ENCODE measurements at places on chromosomes 4 and X.

DNA sequence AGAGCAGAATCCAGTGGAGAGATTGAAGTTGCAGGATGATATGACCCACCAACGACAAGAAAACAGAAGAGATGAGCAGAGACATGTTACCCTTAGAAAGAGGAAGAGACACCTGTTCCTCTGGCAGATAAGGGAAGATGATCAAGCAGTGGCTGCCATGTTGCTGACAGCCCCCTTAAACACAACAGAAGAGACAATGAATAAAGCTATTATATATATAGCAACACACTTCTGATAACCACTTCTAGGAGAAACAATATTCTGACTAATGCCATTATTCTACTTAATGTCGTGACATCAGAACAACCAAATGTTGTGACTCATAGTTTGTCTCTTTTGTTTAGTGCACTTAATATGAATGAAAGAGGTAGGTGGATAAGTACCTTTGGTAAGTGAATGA lies 44.9 kb downstream of the SH3RF1 start:
- H3K4me3 ChIP-seq = no peak overlapping the region
- no peaks in the 10 kb centered on the region for H3K27me3 ChIP-seq
- H3K27ac ChIP-seq = no peak overlapping the region
- no peak for DNase-seq
- no peaks in the 10 kb centered on the region for H3K36me3 ChIP-seq

GRCh38 chrX:131942034-131942433 lies 81.1 kb upstream of the STK26 start:
- H3K4me3 ChIP-seq = no peak overlapping the region
- 0 out of 2 replicates have a peak, but pooled peaks cover 4% of the 10 kb centered on the region for H3K4me1 ChIP-seq
- H3K27ac ChIP-seq = no peak overlapping the region
- no peaks in the 10 kb centered on the region for H3K27me3 ChIP-seq

DNA sequence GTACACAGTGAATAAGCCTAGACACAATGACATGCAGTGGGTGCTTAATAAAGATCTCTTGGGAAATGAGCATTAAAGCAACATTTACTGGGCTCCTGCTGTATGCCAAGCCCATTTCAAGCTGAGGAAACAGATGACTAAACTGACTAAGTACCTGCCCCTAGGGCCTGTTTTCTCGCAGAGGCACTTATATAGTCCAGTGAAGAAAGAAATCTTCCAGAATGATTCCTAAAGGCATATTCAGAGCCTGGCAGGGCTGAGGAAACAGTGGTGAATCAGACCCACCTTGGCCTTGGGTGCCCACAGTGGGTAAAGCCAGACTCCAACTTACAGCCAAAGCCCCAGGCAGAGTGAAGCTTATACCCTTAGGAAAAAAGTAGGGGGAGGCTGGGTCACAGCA lies 22.0 kb upstream of the S100P start:
- peaks cover 29% of the 10 kb centered on the region for H3K4me1 ChIP-seq
- H3K27me3 ChIP-seq = no peaks in the 10 kb centered on the region
- H3K36me3 ChIP-seq = peaks cover 19% of the 10 kb centered on the region
- no peak overlapping the region for H3K4me3 ChIP-seq
- no peak for DNase-seq

DNA sequence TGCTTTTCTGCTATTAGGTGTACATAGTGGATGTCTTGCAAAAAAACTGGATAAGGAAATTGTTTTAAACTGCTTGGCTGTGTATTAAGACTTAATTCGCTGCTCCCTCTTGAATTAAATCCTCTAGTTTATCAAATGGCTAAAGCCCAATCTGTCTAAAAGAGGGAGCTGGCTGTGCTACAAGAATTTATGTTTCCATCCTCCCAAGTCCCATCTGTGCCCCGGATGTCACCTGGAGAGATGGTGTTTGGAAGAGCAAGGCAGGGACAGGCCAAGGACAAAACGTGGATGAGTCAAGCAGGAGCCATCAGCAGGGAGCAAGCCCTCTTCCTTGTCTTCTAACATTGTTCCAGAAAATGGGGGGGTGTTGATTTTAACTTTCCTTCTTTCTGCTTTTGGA lies 171.3 kb upstream of the LCORL start:
- DNase-seq = no peak
- peaks cover 7% of the 10 kb centered on the region for H3K27me3 ChIP-seq
- H3K27ac ChIP-seq = no peak overlapping the region
- no peaks in the 10 kb centered on the region for H3K36me3 ChIP-seq
- H3K4me3 ChIP-seq = no peak overlapping the region

GRCh38 chrX:47749185-47749967 lies 87.3 kb upstream of the ZNF81 start:
- no peaks in the 10 kb centered on the region for H3K36me3 ChIP-seq
- H3K4me1 ChIP-seq = no peaks in the 10 kb centered on the region
- H3K27ac ChIP-seq = no peak overlapping the region
- no peak overlapping the region for H3K4me3 ChIP-seq
- no peaks in the 10 kb centered on the region for H3K27me3 ChIP-seq

DNA sequence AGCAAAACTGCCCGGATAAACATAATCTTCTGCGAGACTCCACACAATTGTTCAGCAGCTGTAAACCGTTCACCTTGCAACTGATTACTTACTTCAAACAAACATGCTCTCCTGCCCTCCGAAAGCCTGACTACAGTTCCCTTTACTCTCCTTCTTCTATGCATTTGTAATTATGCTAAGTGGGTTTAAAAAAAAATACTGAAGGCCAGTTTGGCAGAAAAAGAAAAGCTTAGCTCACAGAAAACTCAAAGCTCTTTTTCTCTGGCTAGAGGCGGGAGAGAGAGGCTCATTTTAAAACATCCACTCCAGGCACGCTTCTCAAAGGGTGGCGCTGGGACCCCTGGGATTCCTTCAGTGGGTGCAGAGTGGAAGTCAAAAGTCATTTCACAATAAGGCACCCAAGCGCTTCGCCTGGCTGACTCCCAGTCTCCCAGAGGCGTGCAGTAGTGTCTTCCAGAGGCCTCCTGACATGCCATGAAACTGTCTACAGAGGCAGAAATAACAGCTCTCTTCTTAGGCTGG lies 1.9 kb downstream of the DHRSX start:
- H3K27me3 ChIP-seq = no peaks in the 10 kb centered on the region
- peaks cover 32% of the 10 kb centered on the region for H3K4me1 ChIP-seq
- peaks cover 14% of the 10 kb centered on the region for H3K36me3 ChIP-seq
- DNase-seq = no peak
- peak overlapping the region; percentile 80 for H3K27ac ChIP-seq

DNA sequence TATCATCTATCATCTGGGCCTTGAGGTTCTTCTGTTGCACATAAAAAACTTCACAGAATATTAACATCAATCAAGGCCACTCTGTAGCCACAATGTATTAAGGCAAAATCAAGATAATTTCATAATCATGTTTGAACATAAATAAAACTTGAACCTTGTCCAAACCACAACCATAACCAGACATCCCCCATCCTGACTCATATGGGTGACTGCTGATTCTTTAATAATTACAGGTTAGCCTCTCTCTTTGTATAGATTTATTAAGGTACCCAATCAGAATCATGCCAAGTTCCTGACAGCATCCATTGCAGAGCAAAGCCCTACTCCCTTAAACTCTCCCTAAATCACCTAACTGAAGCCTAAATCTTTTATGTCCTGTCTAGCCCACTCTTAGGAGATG lies 16.7 kb upstream of the AREG start:
- no peak overlapping the region for H3K4me3 ChIP-seq
- H3K27me3 ChIP-seq = no peaks in the 10 kb centered on the region
- no peak overlapping the region for H3K27ac ChIP-seq

DNA sequence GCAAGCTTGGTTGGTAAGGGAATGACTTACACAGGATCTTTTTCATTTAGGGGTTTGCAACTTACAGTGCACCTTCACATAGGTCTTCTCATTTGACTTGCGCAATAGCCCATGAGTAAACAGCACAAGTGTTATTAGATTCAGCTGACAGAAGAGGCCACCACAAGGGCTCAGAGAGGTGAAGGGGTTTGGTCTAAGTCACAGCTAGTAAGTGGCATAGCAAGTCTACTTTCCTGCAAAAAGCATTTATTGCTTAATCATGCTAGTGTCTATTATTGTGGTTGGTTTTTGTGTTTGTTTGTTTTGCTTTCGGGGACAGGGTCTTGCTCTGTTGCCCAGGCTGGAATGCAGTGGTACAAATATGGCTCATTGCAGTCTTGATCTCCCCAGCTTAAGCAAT lies 83.3 kb downstream of the SPRY1 start:
- no peak for DNase-seq
- no peaks in the 10 kb centered on the region for H3K27me3 ChIP-seq
- H3K36me3 ChIP-seq = no peaks in the 10 kb centered on the region
- no peak overlapping the region for H3K4me3 ChIP-seq

- H3K27me3 ChIP-seq = no peaks in the 10 kb centered on the region
- no peak overlapping the region for H3K27ac ChIP-seq
- H3K4me3 ChIP-seq = no peak overlapping the region
- H3K36me3 ChIP-seq = no peaks in the 10 kb centered on the region
- no peaks in the 10 kb centered on the region for H3K4me1 ChIP-seq
These were observed 28.7 kb downstream of the DOK7 start for GRCh38 chr4:3491681-3492405.

DNA sequence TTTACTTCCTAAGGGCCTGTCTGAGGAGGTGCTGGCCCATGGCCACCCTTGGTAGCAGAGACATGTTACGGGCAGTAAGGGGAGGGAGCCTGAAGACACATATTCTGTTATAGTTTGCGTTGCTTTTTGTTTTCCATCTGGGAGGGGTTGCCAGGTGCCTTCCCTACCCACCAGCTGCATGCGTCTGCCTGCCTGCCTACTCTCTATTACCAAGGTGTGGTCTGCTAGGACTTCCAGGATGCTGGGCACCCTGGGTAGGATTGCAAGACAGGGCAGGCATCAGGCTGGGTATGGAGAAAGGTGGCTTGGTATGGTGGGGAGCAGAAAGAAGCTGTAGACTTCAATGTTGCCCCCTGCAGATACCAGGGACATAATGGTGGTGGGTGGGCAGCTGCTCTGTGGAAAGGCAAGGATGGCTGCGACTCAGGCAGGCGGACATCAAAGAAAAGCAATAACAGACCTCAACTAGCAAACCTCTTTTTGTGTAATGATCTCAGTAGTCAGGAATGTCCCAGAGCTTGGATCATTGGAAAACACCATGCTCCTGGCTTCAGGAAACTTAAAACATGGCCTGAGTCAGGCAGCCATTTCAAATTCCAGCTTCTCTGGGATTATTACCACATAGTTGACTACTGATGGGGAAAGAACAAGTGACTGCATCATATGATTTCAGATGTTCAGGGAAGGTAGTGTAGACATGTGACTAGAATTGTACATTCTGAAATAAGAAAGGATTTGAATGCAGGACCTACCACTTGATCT lies 67.8 kb downstream of the HOPX start:
- H3K4me3 ChIP-seq = no peak overlapping the region
- H3K27ac ChIP-seq = no peak overlapping the region
- H3K36me3 ChIP-seq = no peaks in the 10 kb centered on the region
- H3K27me3 ChIP-seq = peaks cover 2% of the 10 kb centered on the region

GRCh38 chr4:10074767-10075105 lies 41.9 kb downstream of the WDR1 start:
- H3K4me3 ChIP-seq = no peak overlapping the region
- peaks cover 66% of the 10 kb centered on the region for H3K36me3 ChIP-seq
- no peaks in the 10 kb centered on the region for H3K4me1 ChIP-seq
- DNase-seq = no peak

DNA sequence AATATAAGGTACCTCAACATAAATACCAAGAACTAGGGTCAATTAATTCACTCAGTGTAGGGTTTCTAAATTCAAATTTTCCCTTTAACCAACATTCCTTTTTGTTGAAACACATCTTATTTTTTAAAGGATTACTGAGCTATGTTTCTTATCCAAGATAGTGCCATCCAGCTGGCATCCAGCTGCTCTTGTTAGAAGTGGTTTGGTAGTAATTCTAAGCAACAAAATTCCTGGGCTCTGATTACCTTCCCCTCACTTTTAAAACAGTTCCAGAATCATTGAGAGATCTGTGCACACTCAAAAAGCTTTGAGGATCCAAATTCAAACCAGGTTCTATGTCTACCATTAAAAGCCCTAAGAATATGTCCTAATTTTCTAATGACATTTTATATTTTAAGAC lies 583.7 kb downstream of the TRIML1 start:
- DNase-seq = no peak
- H3K36me3 ChIP-seq = no peaks in the 10 kb centered on the region
- no peak overlapping the region for H3K27ac ChIP-seq
- H3K27me3 ChIP-seq = no peaks in the 10 kb centered on the region
- H3K4me1 ChIP-seq = no peaks in the 10 kb centered on the region
- no peak overlapping the region for H3K4me3 ChIP-seq

DNA sequence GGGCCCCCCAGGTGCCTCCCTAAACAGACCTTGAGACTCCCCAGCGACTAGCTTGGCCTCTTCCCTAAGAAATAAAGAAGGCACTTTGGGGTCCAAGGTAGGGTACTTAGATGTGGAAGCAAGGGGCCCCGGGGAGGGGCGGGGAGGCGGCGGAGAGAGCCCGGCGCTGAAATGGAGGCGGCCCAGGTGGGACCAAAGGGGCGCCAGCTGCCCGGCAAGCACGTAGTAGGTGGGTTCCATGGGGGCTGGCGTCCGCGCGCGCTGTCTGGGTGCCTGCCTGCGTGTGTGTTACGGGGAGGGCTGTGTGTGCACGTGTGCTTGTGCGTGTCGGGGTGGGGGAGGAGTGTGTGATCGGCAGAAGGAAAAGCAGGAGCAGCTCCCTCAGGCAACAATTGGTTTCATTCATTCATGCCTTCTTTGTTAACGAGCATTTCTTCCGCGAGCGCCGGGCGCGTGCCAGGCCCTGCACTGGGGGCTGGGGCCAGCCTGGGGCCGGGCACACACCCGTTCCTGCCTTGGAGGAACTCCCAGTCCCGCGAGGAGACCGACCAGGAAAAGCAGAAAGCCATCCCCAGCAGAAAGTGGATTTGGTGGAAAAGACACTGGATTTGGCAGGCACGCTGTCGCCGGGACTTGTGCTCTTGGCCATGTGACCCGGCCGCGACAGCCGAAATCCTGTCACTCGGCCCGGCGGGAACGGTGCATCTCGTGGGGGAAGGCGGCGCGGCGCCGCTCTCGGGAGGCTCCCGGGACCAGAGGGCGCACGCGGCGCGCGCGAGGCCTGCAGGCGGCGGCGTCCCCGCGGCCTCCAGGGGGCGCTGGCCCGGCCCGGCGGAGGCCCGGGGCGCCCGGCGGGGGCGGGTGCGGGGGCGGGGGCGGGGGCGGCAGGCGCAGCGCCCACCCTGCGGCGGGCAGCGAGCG lies 3.3 kb upstream of the DUSP9 start:
- no peak overlapping the region for H3K27ac ChIP-seq
- H3K4me1 ChIP-seq = peaks cover 6% of the 10 kb centered on the region
- H3K36me3 ChIP-seq = no peaks in the 10 kb centered on the region

GRCh38 chr4:163554870-163555465 lies 60.5 kb downstream of the TMA16 start:
- DNase-seq = no peak
- H3K4me1 ChIP-seq = no peaks in the 10 kb centered on the region
- no peak overlapping the region for H3K4me3 ChIP-seq
- no peaks in the 10 kb centered on the region for H3K27me3 ChIP-seq
- no peak overlapping the region for H3K27ac ChIP-seq
- H3K36me3 ChIP-seq = no peaks in the 10 kb centered on the region

DNA sequence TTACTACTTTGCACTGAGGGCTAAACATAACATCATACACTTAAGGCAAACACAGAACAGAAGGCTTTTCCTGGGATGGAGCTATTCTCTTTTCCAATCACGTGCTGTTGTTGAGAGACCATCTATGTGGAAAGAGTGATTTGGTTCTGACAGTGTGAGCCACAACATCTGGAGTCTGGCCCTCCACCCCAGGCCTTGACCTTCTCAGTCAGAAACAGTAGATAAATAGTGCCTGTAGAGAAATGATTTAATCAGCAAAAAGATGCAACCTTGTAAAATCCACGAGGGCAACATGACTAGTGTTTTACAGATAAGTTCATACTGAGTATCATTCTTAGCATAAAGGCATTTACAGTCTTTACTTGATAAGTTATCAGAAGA lies 10.8 kb upstream of the SFRP2 start:
- no peak overlapping the region for H3K4me3 ChIP-seq
- no peak overlapping the region for H3K27ac ChIP-seq
- H3K36me3 ChIP-seq = no peaks in the 10 kb centered on the region
- DNase-seq = no peak
- no peaks in the 10 kb centered on the region for H3K27me3 ChIP-seq

Measured in DND-41 (cell line).